Activated T-helper 1 cell treated with Interleukin-2 at 50 U/mL for 16 hours (primary cell): ENCODE measurements at places on chromosomes 11 and 22.
A peak's percentile ranks its signal among the peaks of the same experiment; 100 is the strongest.

GRCh38 chr11:83158965-83159901 is 2.3 kb downstream of the PCF11 start:
- no peak for DNase-seq

GRCh38 chr11:4662876-4663275 is 19.1 kb downstream of the OR51E1 start:
- no peak for DNase-seq

GRCh38 chr11:61124574-61125309 is 22.5 kb downstream of the CD5 start:
- no peak for DNase-seq

DNA sequence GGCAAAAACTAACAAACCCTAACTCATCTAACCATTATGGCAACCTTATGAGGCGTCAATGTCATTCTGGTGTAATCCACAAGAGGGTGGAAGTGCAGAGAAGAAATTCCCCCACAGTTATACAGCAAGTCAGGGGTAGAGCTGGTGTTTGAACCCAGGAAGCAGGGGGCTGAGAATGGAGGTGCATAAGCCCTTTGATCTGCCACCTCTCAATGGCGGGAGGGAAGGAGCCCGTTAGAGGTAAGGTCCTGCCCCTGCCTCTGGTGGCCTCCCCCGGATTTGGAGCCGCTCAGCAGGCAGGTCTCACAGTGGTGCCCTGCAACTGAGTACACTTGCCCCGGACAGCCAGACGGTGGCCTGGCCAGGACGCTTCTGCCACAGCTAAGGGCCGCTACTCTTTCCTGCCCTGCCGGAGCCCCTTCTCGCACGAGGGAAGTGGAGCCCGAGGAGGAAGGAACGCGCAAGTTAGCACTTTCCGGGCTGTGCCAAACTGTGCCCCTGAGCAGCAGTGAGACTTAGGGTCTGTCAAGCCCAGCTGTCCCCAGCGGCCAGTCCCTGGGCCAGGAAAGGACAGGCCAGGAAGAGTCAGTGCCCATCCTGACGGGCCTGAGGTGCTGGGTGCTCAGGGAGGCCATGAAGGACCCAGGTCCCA is 1.1 kb downstream of the FXYD2 start:
- DNase-seq, result no peak

GRCh38 chr11:130766650-130767565 is 149.4 kb downstream of the SNX19 start:
- no peak for DNase-seq

GRCh38 chr11:65363770-65364169 is 9.2 kb downstream of the TIGD3 start:
- DNase-seq, result no peak

DNA sequence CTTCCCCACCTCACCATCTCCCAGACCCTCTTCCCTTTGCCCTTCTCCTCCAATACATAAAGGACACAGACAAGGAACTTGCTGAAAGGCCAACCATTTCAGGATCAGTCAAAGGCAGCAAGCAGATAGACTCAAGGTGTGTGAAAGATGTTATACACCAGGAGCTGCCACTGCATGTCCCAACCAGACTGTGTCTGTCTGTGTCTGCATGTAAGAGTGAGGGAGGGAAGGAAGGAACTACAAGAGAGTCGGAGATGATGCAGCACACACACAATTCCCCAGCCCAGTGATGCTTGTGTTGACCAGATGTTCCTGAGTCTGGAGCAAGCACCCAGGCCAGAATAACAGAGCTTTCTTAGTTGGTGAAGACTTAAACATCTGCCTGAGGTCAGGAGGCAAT is 58.2 kb downstream of the TIMP3 start:
- no peak for DNase-seq

GRCh38 chr11:75142714-75143419 is 8.0 kb upstream of the SLCO2B1 start:
- DNase-seq, result peak; percentile 62
